GM12864 (cell line): ENCODE measurements at places on chromosomes 3 and 15.

- DNase-seq, result no peak
Measured at GRCh38 chr3:52879090-52879489, 18.3 kb downstream of the STIMATE start.

GRCh38 chr15:96838081-96838480 is 507.6 kb downstream of the NR2F2 start:
- DNase-seq, result no peak

DNA sequence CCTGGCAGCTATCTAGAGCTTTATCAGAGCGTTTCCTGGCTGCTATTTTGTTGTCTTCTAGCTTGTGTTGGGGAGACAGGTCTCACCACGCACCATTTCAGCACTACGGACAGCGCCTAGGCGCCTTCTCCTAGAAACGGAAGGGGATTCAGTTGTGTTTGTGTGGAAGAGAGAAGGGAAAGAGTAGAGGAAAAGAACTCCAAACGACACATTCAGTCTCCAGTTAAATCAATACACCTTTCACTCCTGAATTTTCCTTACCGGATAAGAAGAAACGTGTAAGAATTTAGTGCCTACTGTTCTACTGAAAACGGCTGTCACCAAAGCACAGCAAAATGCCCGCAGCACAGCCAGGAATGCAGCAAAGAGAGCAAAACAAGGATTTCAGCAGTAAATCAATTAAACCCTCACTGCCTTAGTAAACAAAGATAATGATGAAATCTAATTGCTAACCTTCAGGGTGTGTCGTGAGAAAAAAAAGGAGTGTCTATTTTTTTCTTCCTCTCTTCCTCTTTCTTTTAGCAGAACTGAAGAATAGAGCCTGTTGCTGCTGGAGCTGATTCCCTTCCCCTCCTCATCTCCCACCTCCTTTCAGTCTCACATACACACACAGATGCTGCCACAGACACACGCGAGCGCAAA is 412 bp upstream of the CTXN2 start:
- DNase-seq, result no peak

DNA sequence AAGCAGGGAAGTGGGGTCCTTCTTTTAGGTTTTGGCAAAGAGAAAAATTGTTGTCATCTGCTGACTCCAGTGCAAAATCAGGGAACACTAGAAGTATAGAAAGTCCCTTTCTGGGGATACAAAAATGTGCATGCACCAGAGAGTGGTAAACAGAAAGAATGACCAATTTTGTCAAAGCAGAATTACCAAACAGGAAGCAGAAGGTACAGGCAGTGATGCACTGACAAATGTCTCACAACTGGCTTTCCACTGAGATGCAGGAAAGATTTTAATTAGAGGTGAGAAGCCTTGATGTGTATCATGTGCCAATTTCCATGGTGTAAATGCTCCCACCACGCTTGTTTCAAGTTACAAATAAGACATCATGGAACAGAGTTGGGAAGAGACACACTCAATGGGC is 66.0 kb downstream of the TRIM69 start:
- no peak for DNase-seq
